Activated CD4-positive, alpha-beta memory T cell treated with anti-CD3 and anti-CD28 coated beads for 36 hours (primary cell): ENCODE measurements at places on chromosomes 5 and 9. TPM values are rescaled to one million over a fixed set of nuclear protein-coding genes. Genes with fewer than 3 reads are reported as not detected.

GRCh38 chr9:130296783-130297055 lies 31.2 kb downstream of the HMCN2 start:
- DNase-seq, result no peak

- peak; percentile 19 for DNase-seq
Measured at GRCh38 chr9:68844631-68845612, 139.9 kb downstream of the PIP5K1B start.

DNA sequence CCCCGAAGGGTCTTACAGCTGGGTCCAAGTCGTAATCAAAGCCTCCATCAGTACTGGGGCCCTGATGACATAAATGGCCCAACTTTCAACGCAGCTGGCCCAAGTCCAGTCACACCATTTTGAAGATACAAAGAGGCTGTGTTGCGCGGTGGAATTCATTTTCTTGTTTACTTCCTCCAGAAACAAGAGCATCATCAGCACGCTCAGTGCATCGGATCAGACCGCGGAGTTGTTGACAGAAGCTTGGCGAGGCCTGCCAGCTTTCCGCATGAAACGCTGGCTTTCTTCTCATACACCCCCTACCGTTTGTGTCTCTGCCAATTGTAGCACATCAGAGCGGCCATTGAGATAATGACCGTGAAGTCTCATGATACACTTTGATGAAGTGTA lies 101.7 kb upstream of the SPATA31D4 start:
- no peak for DNase-seq

DNA sequence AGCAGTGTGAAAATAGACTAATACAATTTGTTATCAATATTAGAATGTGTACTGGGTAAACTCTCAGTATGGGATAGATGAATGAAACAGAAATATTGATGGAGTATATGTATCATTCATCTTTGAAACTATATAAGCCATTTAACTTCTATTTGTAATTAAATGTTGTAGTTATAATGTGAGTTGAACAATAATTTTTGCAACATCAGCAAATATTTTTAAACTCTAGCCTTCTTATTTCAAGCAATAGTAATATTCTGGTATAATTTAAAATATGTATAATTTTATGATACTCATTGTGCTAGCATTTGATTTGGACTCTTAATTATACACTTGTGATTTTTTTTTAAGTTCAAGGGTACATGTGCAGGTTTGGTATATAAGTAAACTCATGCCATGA lies 59.6 kb upstream of the RGMB start:
- no peak for DNase-seq

GRCh38 chr9:131815970-131816873 lies 76.3 kb upstream of the RAPGEF1 start:
- DNase-seq, result no peak

DNA sequence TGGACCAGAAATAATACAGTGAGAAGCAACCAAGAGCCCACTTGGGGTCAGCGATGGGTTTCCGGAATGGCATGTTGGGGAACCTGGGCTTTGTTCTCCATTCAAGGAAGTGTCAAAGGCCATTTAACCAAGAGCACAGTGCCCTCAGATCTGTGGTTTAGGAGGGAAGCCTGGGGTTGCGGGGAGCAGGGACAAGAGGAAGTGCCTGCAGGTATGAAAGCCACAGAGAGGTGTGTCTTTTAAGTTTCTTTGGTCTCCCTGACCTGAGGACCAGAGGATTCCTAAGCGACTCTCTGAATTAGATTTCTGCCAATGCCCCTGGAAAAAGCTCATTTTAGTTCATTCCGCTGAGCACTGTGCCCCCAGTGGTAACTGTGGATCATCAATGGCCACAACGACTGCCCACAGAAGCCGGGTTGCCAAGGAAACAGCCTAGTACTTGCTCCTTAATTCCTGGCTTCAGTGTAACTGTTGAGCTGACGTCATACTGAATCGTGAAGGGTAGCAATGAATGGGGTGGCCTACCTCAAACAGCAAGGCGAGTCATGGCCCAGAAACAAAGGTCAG lies 107.3 kb upstream of the SPIN1 start:
- peak; percentile 20 for DNase-seq

DNA sequence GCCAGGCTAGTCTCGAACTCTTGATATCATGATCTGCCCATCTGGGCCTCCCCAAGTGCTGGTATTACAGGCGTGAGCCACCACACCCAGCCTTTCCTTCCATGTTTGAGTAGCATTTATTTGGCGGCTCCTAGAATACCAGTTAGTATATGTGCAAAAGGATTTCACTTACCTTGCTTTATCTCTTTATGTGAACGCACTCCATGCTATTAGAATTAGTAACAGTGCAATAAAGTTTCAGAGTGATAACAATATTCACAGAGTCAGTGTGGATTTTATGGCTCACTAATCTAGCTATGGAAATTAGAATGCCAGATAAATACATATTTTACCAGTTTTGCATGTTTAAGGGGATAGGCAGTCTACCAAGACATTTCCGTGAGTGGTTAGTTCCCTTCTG lies 74.4 kb upstream of the NIPBL start:
- DNase-seq, result no peak

DNA sequence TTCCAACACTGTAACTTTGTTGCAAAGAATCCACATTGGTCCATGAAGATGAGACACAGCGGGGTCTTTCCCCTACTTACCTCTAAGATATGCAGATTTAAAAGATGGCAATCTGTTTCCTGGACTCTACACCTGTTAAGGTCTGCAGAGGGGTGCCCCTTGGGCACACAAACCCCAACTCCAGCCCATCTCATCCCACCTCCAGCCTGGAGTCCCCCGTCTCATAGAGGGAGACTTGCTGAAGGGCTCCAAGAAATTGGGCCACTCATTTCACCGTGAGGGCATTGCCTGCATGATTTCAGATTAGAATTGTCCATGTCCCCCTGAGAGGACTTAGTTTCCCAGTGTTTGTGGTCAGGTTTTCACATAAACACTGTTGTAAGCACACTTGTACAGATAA lies 365.7 kb downstream of the IRX2 start:
- DNase-seq, result no peak

GRCh38 chr5:167105941-167106340 lies 1185.5 kb upstream of the WWC1 start:
- DNase-seq, result no peak

- DNase-seq, result no peak
Measured at GRCh38 chr5:159850160-159850559, 66.1 kb upstream of the ADRA1B start.

The MAST4 gene
- 30.2 TPM for total RNA-seq

The DDX4 gene
- not detected for total RNA-seq

The NKD2 gene
- 0.41 TPM for total RNA-seq
